ENCODE measurements at places on chromosomes 2 and 18.

- DNase-seq: no peak
Observed at GRCh38 chr2:230706053-230706521, 6.6 kb upstream of the CAB39 start.

DNA sequence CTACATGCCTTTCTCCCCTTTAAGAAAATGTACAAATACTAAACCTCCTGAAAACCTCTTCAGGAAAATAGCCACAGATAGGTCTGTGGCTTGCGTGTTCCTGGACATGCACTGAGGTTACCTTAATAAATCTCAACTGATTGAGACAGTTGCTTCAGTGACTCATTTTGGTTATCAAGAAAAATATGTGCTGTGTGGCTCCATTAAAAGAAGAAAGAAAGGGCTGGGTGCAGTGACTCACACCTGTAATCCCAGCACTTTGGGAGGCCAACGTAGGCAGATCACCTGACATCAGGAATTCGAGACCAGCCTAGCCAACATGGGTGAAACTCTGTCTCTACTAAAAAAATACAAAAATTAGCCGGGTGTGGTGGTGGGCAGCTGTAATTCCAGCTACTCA, 27.1 kb downstream of the CREG2 start:
- peak; percentile 9 for DNase-seq

- DNase-seq: peak; percentile 72
Observed at GRCh38 chr2:1743396-1744150, 742 bp downstream of the PXDN start.

DNA sequence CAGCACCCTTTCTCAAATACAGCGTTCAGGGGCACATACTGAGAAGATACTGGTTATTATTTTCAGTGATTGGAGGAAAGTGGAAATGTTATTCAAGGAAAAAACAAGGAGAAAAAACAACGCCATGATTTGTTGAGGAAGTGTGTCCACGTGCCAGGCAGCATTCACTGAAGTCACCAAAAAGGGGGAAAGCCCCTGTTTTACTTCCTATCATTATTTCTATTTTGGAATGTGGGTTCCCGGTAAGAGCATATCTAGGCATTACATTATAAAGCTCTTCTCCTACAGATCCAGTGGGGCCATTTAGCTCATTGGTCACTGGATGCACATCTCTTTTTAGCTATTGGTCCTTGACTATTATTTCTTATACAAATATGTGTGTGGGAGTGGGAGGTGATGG, 518.7 kb downstream of the TXNL1 start:
- DNase-seq: no peak

GRCh38 chr2:31739161-31739560, 158.4 kb upstream of the SRD5A2 start:
- DNase-seq: no peak

GRCh38 chr2:105917226-105917625, 172.5 kb downstream of the NCK2 start:
- no peak for DNase-seq

- no peak for DNase-seq
Observed at GRCh38 chr2:3479430-3480320, 39.7 kb downstream of the ADI1 start.

DNA sequence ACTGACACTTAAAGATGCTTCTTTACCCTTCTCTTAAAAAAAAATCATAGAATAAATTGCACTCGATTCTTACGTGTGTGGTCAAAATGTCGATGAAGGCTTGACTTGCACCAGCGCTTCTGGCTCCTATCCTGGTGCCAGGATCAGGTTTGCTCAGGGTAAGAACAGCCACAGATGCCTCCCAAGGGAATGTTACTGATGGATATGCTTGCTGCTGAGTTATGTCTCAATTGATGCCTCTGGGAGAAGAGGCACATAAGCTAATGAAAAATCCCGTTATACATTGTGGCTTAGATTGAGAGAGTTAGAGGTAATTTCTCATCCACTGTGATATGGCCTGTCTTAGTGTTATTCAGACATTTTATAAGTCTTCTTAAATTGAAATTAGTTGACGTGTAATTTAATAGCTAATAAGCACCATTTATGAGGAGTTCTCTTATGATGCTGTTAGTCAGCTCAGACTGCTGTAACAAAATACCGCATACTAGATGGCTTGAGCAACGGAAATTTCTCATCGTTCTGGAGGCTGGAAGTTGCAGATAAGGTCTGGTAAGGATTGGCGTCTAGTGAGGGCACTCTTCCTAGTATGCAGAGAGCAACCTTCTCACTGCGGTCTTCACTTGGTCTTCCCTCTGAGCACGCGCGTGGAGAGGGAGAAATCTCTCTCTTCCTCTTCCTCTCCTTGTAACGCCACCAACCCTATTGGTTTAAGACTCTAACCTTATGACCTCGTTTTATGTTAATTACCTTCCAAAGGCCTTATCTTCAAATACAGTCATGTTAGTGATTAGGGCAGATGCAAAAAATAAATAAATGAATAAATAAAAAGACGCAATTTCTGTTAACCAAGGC, 116.6 kb upstream of the NOSTRIN start:
- no peak for DNase-seq

- peak; percentile 71 for DNase-seq
Observed at GRCh38 chr2:42095923-42096408, 48.1 kb downstream of the PKDCC start.

GRCh38 chr2:196563876-196564275, 75.6 kb upstream of the CCDC150 start:
- DNase-seq: no peak

- no peak for DNase-seq
Observed at GRCh38 chr2:222076973-222077690, 221.7 kb downstream of the PAX3 start.

DNA sequence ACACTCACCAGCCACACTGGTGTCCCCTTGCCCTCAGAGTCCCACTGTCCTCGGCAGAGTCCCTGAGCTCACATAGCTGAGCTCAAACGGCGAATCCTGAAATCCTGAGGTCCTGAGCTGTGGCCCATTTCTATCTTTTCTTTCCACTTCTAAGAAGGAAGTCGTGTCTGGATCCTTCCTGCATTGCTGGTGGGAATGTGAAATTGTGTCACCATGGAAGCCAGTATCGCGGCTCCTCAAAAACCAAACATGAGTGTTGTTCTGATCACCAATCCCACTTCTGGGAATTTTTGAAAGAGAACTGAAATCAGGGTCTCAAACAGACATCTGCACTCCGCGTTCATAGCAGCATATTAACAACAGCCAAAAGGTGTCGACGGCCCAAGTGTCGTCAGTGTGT, 244.7 kb downstream of the EIPR1 start:
- DNase-seq: no peak

DNA sequence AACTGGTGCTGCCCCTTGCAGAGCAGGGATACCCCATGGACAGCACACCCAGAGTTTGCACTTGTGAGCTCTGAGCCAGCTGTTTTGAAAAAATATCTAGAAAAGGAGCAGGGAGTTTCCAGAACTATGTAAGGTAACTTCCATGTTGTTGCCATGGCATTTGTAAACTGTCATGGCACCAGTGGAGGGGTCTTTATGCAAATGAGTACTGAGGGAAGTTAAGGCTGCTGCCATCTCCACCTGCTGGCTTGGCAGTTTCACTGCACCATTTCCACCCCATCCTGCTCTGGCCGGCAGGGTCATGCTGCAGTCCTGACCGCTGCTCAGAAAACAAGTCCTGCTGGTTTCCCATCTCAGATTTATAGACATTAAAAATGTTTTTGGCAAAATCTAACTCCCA, 52.3 kb upstream of the SNTG2 start:
- no peak for DNase-seq

GRCh38 chr2:88053934-88054781, 1.4 kb downstream of the KRCC1 start:
- DNase-seq: no peak

GRCh38 chr2:65343386-65343785, 89.0 kb downstream of the SPRED2 start:
- peak; percentile 48 for DNase-seq

DNA sequence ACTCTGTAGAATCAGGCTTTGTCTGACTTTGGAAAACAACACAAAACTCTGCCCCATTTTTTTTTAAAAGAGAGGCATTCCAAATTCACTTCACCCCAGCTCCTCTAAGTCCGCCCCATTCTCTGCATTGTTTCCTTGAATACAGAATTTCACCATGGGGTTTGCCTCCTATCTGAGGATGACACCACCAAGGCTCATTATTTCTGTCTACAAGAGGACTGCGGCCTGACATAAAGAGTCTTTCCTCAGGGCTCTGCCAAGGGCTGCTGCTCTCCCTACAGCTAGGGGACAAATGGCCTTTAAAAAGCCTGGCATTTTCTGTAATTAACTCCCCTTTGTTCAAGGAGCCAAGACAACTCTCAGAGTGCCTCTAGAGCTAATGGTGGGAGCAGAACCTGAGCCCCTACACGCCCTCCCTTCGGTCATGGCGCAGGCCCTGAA, 4.6 kb downstream of the CHST10 start:
- no peak for DNase-seq

- DNase-seq: peak; percentile 97
Observed at GRCh38 chr2:160224060-160224459, 24.0 kb upstream of the ITGB6 start.

- no peak for DNase-seq
Observed at GRCh38 chr2:206098471-206098870, 12.5 kb upstream of the INO80D start.

DNA sequence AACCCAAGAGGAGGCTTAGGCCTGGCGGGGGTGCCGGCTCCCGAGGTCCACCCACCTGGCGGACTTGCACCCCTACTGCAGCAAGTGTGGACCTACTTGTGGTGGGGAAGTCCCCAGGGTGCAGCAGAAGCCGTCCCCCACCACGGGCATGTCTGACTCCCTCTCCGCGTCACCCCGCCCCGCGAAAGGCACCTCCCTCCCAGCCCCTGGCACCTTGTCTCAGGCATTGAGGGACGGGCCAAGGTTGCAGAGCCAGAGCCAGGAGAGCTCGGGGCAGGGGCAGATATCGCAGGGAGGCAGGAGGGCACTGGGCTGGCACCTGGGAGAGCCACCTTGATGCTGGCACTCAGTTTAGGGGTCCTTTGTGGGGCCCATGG, 19.0 kb downstream of the CROCC2 start:
- DNase-seq: no peak

- no peak for DNase-seq
Observed at GRCh38 chr2:37792366-37792765, 120.9 kb upstream of the CDC42EP3 start.

DNA sequence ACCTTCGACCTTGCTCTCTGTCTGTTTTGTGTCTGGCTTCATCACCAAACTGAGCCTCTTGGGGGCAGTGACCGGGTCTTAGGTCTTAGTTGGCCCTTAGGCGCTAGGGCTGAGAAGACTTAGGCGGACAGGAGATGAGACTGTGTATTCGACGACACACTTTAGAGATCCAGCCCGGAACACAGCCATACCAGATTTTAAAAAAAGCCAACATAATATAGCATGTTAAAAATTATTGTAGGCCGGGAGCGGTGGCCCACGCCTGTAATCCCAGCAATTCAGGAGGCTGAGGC, 9.5 kb upstream of the PROC start:
- DNase-seq: no peak

DNA sequence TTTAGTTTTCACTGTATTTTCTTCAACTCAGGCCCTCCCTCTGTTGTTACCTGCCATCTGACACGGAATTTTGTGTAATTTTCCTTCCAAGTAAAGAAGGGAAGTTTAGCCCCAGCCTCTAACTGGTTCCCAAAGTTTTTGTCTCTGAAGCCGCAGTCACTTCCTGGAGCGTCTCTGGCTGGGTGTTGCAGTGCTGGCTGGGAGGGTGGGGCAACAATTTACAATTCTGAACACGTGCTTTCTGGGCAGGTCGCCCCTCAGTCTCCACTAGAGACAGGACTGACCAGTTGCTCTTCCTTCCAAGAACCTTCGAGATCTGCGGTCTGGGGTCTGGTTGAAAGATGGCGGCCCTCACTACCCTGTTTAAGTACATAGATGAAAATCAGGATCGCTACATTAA, 3.5 kb downstream of the CNDP2 start:
- no peak for DNase-seq

GRCh38 chr2:167555098-167555720, 666.9 kb downstream of the XIRP2 start:
- no peak for DNase-seq

DNA sequence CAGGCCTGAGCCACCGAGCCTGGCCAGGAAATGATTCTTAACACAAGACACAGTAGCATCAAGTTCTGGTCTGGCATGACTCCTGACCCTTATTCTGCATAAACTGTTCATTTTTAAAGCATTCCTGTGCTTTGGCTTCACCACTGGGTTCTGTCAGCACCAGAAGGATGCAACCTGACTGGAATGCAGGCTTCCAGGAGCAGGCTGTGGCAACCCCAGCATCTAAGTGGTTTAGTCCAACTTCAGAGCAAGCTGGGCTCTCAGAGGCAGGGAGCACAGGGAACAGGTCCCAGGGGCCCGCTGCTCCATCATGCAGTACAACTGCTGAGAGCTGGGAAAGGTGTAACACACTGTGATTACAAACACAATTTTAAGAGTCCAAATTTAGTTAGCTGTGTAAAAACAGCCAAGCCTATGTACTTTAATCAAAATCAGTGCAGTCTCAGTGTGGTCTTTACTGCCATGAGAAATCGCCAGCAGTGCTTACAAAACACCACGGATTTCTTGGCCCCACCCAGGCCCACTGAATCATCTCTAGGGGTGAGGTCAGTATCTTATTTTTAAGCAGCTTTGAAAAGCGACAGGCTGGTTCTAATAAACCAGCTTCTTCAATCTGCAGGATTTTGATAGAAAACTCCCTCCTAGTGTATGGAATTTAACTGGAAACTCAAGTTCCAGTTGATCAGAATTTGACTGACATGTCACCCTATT, 44.4 kb upstream of the TMEM182 start:
- peak; percentile 47 for DNase-seq

GRCh38 chr2:237790353-237790752, 8.2 kb upstream of the RBM44 start:
- peak; percentile 26 for DNase-seq

- DNase-seq: no peak
Observed at GRCh38 chr2:59756150-59756549, 797.3 kb downstream of the BCL11A start.

- no peak for DNase-seq
Observed at GRCh38 chr18:31876707-31877106, 66.2 kb downstream of the TRAPPC8 start.

- no peak for DNase-seq
Observed at GRCh38 chr2:64906853-64907536, 82.2 kb upstream of the SLC1A4 start.

- peak; percentile 49 for DNase-seq
Observed at GRCh38 chr2:149313512-149313972, 16.8 kb upstream of the LYPD6 start.

GRCh38 chr2:151823651-151824050, 4.6 kb downstream of the ARL5A start:
- DNase-seq: no peak

GRCh38 chr2:128593879-128594650, 275.4 kb upstream of the HS6ST1 start:
- DNase-seq: no peak
